ENCODE measurements at places on chromosomes 2 and 18. TPM values are rescaled to one million over a fixed set of nuclear protein-coding genes. Genes with fewer than 3 reads are reported as not detected.

- no peak for DNase-seq
Measured at GRCh38 chr18:60623331-60623730, 250.8 kb upstream of the MC4R start.

- DNase-seq = no peak
Measured at GRCh38 chr2:218074031-218074430, 5.0 kb downstream of the RUFY4 start.

GRCh38 chr18:6650127-6650507 is 79.4 kb upstream of the ARHGAP28 start:
- no peak for DNase-seq

Gene MYCN
- 1.5 TPM for total RNA-seq

- DNase-seq = no peak
Measured at GRCh38 chr2:190512539-190513095, 21.9 kb downstream of the NEMP2 start.

DNA sequence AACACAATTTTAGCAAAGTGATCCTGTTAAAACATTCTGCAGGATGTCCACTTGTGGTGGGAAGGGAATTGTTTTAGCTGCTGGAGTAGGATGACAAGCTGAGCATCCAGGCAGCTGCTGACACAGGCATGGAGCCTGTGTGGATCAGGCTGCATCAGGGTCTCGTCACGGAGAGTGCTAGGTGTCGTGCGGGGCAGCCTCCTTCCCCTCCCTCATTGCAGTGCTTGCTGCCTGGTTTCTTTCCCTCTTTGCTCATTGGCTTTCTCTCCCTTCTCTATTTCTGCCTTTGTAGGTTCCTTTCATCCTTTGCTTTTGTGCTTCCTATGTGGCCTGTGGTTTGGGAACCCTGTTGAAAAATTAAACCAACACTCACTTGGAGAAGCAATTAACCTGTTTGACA is 172.9 kb downstream of the TPGS2 start:
- no peak for DNase-seq

GRCh38 chr2:60311524-60311923 is 241.9 kb downstream of the BCL11A start:
- DNase-seq = no peak

Gene LOXL3
- 4.7 TPM for total RNA-seq

- no peak for DNase-seq
Measured at GRCh38 chr2:110979471-110980338, 141.0 kb upstream of the BCL2L11 start.

DNA sequence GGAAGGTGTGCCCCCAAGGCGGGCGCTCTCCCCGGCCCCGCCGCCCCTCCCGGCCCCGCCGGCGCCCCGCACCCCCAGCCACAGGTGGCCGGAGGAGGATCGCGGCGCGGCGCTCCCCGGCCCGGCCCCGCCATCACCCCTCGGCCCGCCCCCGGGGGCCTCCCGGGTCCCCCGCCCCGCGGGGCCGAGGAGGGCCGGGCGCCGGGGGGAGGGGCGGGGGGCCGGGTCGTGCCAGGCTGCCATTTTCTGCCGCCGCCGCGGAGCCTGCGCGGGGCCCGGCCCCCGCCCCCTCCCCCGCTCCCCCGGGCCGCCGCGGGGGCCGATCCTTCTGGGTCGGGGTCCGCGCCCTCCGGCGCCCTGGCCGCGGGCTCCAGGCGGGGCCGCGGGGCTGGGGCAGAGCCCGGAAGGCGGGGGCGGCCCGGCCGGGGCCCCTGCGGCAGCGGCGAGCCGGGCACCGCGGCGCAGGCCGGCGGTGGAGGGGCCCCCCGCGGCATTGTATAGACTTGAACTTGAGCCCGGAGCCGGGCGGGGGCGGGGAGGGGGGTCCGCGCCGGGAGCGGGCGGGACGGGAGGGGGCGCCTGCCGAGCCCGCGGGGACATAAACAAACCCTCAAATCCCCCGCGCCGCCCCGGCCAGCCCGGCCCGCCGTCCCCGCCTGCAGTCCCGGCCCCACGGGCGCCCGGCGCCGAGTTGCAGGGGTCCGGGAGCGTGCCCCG is 556 bp downstream of the DNMT3A start:
- no peak for DNase-seq

DNA sequence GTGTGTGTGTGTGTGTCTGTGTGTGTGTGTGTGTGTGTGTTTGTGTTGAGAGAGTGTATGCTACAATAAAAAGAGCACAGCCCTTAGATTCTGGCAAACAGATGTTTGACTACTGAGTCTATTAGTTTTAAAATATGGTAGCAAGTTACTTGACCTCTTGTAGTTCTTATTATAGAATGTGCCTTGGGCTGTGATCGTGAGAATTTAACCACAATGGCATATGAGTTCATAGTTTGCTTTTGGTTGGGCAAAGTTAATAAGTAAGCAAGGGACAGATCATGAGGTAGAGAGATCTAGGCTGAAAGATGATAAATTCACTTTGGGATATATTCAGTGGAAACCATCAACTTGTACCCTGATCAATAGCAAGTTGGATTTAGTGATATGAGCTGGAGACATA is 334.3 kb upstream of the VWC2L start:
- DNase-seq = no peak

Gene RGPD3
- total RNA-seq = 0.05 TPM

DNA sequence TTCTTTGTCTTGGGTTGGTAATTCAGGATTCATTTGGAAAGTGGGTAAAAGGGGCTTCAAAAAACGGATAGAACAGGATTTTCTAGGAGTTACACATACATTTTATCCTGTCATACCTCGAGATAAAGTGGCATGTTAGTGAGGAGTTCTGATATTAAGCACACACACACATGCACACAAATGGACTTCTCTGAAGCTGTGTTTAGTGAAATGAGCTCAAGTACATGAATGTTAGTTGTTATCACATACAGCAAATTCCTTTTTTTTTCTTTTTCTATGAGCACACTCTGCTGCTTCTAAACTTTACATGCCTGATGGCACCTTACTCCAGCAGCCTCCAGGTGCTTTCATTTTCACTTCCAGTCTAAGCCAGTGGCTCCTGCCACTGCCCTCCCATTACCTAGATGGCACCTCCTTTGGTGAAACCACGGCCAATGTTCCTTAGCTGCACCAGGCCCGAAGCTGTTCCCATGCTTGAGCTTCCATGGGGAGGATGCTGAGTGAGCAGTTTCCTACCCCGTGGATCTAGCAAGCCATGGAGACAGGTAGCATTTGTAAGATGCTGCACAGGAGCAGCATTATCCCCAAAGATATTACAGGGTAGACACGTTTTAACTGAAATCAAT is 49.7 kb downstream of the STAT1 start:
- no peak for DNase-seq

DNA sequence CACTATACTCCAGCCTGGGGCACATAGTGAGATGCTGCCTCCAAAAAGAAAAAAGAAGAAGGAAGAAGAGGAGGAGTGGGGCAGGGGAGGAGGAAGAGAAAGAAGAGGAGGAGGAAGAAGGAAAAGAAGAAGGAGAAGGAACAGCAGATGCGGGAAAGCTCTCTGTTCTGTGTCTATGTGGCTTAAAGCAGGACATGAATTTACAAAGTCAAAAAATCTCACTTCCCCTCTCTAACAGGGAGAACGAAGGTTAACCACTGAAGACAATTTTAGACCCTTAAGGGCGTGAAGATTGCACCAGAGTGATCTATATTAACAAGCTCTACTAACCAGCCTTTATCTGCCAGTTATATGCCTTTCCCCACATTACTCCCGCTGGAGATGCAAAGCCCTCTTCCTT is 258.9 kb downstream of the METTL4 start:
- DNase-seq = no peak

All from colonic mucosa (tissue), 4 donors.